ENCODE measurements at places on chromosomes 6 and 20.

GRCh38 chr6:52326540-52327364 lies 35.2 kb upstream of the PAQR8 start:
- no peak for DNase-seq

DNA sequence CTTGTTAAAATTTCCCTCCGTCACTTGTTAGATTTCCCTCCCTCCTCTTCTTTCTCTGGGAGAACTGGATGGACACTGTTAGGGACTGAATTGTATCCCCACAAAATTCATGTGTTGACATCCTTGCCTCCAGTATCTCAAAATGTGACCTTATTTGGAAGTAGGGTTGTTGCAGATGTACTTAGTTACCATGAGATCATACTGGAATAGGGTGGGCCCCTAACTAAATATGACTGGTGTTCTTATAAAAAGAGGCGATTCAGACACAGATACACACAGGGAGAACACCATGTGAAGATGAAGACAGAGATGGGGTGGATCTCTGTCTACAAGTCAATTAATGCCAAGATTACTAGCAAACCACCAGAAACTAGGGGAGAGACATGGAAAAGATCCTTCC lies 139.5 kb downstream of the ALDH8A1 start:
- no peak for DNase-seq

DNA sequence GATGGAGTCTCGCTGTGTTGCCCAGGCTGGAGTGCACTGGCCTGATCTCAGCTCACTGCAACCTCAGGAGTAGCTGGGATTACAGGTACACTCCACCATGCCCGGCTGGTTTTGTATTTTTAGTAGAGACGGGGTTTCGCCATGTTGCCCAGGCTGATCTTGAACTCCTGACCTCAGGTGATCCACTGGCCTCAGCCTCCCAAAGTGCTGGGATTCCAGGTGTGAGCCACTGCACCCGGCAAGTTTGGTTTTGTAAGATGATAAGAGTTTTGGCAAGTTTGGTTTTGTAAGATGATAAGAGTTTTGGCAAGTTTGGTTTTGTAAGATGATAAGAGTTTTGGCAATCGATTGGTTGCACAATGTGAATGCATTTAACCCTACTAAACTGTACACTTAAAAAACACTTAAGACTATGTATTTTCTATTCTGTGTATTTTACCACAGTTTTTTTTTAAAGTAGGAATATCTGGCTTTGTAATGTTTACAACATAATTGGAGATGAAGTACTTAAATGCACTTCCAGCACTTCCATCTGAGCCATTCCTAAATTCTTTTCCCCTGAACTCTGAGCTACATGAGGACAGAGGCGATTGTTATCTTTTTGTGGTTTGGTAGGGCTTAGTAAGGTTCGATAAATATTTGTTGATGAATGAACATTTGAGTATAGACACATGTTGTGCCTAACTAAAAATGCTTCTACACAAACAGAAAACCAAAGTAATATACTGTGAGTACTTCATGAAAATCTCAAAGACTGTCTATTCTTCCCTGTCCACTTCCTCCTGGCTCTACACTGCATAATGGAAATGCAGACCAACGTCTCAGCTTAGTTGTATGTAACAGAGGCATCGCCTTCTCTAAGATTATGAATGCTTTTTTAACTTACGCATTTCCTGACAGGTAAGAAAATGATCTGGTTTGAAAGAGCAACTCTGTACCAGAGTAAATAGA lies 18.8 kb downstream of the SAMHD1 start:
- no peak for DNase-seq

- no peak for DNase-seq
Observed at GRCh38 chr6:10534419-10534762, 13.2 kb downstream of the GCNT2 start.

GRCh38 chr6:5278047-5278446 lies 16.7 kb downstream of the FARS2 start:
- no peak for DNase-seq

- no peak for DNase-seq
Observed at GRCh38 chr6:145312481-145312880, 422.8 kb downstream of the EPM2A start.

DNA sequence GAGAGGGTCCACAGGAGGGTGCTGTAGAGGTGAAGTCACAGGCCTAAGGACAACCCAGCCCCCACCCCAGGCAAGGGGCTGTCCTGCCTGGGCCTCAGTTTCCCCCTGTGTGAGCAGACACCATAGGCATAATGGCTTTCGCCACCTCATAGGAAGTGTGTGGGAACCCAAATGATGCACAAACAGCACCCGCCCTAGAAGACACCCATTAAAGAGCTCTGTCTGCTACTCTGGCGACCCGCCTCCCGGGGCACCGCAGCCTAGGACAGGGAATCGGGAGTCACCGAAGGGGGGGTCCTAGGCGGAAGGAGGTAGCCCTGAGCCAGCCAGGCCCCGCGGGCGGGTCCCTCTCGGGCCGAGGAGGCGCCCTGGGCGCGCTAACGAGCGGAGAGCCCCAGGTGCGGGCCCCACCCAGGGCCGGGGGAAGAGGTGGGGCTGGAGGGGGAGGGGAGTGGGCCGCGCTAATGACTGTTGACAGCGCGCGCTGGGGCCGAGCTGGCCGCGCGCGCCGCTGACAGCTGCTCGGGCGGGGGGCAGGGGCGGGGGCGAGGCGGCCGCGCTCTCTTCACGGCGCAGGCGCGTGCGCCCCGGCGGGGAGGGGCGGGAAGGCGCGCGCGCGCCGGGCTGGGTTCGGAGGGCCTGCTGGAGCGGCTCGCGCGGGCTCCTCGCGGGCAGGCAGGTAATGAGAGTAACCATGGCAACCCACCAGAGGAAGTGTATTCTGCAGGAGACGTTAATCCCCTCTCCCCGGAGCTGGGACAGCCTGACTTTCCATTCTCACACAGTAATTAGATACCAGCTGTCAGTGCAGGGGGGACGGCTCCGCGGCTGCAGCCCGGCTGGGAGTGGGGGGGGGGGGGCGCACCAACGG lies 48.9 kb downstream of the NOL4L start:
- peak; percentile 77 for DNase-seq
